ENCODE measurements at places on chromosomes 3 and 15.

DNA sequence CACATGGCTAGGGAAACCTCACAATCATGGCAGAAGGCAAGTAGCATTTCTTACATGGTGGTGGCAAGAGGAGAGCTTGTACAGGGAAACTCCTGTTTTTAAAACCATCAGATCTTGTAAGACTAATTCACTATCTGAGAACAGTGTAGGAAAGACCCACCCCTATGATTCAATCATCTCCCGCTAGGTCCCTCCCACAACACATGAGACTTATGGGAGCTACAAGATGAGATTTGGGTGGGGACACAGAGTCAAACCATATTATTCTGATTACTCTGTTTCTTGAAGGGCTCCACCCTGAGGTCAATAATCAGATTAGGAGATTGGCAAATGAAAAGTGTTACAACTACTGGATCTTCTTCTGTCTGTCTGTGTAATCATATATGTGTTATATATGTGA is 21.5 kb upstream of the TMEM45A start:
- no peak for DNase-seq

DNA sequence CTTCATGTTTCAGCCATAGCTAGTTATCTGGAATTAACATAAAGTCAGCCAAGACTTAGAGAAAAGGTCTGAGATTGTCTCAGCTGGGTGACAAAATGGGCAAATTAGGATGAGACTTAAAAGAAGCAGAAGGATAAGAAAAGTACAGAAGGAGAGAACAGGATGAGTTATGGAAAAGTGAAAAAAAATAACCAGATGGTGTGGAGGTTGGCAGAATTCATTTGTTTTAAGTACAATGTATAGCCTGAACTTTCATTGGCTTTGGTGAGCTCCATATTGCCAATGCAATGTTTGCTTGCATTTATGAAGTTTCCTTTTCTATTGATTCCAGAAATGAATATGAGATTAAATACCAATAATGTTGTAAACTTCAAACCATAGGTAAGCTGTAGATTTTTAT is 447.2 kb upstream of the DPH6 start:
- DNase-seq, result no peak

DNA sequence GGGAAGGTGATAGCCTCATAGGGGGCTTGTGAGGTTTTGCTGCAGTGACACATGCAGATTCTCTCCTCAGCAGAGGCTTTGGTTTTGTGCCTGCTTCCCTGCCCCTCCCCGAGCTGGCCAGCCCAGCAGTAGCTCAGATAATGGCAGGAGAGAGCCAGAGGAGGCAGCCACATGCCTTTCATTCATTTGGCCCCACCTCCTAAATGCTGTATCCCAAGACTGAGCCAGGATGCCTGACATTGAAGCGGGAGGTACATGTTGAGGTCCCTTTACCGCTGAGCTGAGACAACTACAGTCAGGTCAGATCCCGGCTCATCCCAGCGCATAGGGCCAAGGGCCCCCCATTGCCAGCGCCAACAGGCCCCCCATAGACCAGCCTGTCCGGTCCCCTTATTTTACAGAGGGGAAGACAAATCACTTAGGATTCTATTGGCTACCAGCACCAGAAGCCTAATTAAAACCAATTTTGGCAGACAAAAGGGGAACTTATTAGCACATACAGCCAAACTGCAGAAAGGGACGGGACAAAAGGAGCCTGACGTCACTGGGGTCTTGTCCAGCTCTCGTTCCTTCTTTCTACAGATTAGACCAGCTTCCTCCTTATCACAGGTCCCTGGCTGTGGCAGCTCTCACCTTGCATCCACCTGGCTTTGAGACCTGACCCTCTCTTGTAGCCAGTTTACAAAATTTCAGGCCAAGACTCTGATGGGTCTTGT is 12.1 kb upstream of the POLG start:
- DNase-seq, result no peak

GRCh38 chr3:58332575-58333188 is at the start of gene PXK:
Gene PXK, plus strand, starts transcription at chr3:58332892. Its CDS starts 97 bp downstream, at chr3:58332989.
- DNase-seq, result peak; percentile 52

DNA sequence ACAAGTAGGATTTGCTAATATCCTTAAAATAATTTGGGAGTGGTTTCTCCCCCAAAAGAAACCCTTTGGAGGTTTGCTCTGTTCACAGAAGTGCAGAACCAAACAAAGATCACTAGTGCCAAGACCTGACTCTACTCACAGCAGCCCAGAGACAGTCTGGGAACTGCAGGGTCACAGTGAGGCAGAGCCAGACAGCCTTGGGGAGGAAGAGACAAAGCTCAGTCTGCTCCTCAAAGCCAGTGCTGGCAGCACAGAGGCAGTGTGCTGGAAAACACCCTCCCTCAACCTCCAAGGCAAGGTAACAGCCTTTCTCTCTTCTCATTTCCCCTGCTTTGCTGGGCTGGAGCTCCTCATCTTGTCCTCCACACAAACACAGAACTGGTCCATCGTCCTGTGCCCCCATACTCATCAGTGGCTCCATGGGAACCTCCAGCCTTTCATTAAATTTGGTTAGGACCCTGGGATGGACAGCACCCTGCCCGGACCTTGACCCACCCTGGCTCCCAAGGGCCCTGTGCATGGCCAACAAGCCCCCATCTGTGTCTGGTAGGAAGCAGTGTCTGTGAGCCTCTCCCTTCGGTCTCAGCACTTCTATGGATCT is 12.6 kb downstream of the RAB6B start:
- no peak for DNase-seq

- DNase-seq, result peak; percentile 43
These were observed at the start of gene RAB6B for GRCh38 chr3:133895208-133896001. Gene RAB6B, minus strand, starts transcription at chr3:133895882. Its CDS starts 416 bp downstream, at chr3:133895466.

- DNase-seq, result no peak
These were observed 122.9 kb upstream of the LIPC start for GRCh38 chr15:58308742-58309355.

DNA sequence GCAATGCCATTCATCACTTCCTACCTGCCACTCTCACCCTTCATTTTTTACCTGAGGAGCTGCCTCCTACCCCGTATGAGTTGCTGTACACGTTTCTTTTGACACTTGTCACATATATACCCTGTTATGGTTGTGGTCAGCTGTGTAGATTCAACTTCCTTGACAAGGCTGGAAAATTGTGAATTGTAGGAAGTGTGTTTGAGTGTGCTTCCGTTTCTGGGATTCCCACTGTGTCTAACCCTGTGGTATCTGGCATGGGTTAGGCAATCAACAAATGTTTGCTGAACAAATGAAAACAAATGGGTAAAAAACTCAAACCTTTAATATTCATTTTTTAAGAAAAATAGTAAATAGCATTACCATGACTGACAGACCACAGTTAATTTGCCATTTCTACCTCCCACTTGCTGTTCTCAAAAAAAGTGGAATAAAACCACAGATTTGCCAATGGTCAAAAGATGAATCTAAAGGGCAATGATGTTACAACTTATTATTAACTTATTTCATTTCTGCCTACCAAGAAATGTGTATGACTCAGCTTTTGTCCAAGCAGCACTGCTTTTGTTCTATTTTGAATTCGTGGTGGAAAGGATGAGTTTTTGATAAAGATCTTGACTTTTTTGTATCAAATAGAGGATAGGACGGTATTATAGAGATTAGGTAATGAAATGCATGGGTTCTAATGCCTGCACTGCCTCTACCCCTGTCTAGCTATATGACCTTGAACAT is 404.6 kb downstream of the LPP start:
- no peak for DNase-seq

DNA sequence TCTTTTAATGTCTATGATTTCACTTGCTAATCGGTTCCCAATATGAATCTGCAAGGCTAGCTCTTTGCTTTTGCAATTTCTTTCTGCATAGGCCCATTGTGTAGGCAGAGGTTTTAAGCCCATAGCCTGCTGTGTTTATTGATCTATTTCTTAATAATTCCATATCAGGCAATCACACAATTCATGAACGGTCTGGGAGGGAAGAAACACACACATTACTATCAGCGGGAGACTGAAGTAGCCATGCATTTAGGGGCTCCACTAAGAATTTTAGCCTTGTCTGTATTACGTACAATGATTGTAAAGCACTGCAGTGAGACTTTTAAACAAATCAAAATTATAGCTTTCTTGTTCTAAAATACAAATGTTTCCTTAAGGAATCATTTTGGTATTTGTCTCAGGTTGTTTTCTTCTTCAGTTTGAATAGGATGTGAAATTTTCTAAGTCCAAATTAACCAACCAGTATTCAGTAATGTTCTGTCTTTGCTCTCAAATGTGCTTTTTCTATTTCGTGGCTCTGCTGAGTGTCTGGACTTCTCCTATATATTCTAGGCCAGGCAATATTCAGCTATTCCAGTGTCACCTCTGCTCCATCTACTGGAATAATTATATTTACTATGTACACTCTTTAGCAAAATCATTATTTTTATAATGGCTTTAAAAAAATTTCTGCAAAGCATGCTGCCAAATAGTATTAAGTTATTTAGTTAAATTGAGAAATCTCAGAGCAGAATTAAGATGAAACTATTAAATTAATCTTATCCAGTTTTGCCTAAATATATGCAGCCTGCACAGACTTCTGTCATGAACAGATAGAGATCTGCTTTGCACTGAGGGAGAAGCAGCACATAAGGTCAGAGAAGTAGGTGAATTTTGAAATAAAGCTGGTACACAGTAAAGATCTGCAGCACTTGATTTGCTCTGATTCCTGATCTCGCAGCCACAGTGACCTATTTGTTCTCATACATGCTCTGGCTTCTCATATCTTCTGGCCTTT is 103.0 kb upstream of the NAALADL2 start:
- DNase-seq, result no peak

GRCh38 chr3:139636511-139636910 is 41.3 kb downstream of the NMNAT3 start:
- no peak for DNase-seq

GRCh38 chr3:170485696-170486095 is 67.0 kb downstream of the CLDN11 start:
- no peak for DNase-seq

- no peak for DNase-seq
These were observed 25.6 kb downstream of the PRR23E start for GRCh38 chr3:127218454-127218922.

GRCh38 chr3:79670178-79670577 is 97.6 kb downstream of the ROBO1 start:
- DNase-seq, result no peak

- DNase-seq, result no peak
These were observed 238.5 kb downstream of the NSUN3 start for GRCh38 chr3:94301366-94301765.

GRCh38 chr3:38173834-38174418 is 8.6 kb downstream of the OXSR1 start:
- DNase-seq, result no peak

DNA sequence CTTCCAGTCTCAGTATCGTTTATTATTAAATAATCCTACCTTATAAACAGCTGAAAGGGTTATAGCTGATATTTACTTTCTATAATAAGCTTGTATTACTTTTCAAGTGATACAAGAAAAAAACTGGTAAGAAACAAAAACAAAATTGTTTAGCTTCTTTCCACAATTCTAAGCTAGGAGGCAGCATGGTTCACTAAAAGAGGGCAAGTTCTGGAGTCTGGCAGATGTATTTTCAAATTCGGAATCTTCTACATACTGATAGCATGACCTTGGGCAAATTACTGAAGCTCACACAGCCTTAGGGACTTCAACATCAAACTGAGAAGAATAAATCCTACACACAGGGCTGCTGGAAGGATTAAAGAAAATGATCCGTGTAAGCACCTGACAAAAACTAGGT is 15.4 kb downstream of the C15orf62 start:
- no peak for DNase-seq

DNA sequence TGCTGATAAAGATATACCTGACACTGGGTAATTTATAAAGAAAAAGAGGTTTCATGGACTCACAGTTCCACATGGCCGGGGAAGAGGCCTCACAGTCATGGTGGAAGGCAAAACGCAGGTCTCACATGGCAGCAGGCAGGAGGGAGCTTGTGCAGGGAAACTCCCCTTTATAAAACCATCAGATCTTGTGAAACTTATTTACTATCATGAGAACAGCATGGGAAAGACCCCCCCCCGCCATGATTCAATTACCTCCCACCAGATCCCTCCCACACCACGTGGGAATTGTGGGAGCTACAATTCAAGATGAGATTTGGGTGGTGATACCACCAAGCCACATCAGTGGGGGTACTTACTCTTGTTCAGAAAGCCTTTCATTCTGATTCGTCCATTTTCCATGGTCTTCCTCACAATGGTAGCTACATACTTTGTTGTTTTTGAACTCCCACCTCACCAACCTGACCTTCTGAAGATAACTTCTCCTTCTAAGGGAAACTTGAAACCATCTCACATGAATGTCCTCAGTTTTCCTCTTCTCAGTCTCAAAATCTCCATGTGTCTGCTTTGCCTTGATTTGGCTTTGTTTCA is 275.6 kb upstream of the PROK2 start:
- no peak for DNase-seq

DNA sequence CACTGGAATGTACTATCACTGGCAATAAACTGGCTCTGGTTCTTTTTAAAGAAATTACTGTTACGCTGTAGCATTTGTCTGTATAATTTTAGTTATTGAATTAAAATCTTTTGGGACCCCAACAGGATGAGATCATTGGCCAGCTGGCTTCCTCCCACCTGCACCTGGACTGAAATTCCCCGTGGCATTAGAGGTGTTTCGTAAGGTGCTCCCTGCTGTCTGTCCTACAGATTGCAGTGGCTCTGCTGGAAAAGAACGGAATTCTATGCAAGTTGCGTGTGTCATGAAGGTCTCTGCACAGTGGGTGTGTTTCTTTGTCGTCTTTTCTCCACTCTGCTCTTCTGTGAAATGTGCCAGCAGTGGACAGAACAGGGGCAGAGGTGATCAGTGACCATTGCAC is 383.4 kb downstream of the PTPRG start:
- no peak for DNase-seq

- DNase-seq, result peak; percentile 83
These were observed 1.9 kb upstream of the LOXL1 start for GRCh38 chr15:73924171-73924921.

DNA sequence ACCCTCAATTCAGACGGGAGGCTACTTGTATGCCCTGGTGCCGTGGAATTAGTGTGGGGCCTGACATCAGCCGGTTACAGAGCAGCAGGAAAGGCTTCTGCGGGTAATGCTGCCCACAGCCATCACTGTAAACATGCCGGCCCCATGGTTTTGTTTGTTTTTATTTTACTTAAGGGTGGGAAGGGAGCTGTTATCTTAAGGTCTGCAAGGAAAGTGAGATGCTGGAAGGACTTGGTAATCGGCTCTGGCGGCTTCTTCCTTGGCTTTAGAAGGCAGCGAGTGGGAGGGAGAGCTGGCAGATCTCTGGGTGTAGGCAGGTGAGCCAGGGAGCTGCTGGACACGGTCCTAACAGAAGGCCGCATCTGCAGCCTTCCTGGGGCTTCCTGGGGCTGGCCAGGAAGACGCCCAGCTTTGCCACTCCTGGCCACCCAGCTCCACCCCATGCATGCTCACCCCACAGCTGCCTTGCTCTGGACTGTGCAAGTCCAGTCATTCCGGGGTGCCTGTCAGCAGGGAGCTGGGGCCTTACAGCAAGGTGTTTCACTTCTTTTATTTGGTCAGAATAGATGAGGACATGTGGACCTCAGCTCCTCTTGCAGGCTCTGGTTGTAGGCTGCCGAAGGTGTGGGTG is 54.1 kb upstream of the FURIN start:
- DNase-seq, result no peak

DNA sequence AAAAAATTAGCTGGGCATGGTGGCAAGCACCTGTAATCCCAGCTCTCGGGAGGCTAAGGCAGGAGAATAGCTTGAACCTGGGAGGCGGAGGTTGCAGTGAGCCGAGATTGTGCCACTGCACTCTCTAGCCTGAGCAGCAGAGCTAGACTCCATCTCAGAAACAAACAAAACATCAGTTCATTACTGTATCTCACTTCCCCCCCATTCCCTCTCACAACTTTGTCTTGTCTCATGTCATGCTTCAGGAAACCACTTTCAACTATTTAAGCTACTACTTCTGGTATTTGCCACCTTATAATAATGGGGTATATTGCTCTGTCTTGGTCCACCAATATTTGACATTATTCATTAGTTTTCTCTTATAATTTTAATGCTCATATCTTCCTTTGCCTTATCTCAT is 26.2 kb downstream of the PIK3CA start:
- no peak for DNase-seq
